Brain (organoid and tissue), 16 donors: ENCODE measurements at places on chromosomes 3 and 15. TPM values are rescaled to one million over a fixed set of nuclear protein-coding genes. Genes with fewer than 3 reads are reported as not detected.

- DNase-seq, result no peak
Observed at GRCh38 chr3:8824238-8824637, 54.8 kb upstream of the OXTR start.

DNA sequence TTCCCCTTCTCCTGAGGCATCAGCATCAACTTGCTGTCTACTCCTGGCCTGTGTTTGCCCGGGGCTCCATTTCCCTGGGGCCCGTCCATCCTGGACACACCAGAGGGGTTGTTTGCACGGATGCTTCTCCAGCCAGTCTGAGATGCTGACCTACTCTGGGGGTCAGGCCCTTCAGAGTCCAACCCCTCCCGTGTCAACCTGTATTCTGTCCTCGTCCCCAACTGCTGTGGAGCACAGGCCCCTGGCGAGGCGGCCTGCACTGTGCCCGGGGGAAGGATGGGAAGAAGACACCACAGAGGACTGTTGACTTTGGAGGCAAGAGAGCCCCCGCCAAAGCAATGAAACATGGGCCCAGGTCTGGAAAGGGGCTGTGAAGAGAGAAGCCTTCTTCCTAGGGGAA lies 25.8 kb downstream of the ALS2CL start:
- no peak for DNase-seq

- DNase-seq, result no peak
Observed at GRCh38 chr15:43277901-43278300, 11.2 kb upstream of the TGM5 start.

DNA sequence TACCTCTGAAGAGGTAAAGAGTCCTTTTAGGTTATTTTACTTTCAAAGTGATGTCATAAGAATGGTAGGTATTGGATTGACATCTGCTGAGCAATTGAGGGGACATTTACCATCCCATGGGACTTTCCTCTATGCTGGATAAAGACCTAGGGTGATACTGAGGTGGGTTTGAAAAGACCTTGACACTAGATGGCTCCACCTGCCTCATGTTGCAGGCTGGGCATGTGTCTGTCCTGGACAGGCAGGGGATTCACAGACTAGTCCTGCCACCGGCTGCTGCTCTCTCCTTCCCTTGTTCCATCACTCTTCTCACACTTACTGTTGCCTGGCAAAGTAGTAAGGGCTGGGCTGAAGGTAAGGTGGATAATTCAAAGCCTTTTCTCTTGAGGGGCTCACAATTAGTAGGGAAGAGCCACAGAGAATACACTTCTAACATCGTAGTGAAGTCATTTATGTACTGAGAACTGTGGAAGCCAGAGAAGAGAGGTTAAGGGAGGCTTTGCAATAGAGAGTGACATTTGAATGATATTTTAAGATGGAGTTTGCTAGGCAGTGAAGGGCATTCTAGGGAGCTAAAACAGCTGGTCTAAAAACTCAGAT lies 27.7 kb downstream of the TRAK1 start:
- DNase-seq, result peak; percentile 34

DNA sequence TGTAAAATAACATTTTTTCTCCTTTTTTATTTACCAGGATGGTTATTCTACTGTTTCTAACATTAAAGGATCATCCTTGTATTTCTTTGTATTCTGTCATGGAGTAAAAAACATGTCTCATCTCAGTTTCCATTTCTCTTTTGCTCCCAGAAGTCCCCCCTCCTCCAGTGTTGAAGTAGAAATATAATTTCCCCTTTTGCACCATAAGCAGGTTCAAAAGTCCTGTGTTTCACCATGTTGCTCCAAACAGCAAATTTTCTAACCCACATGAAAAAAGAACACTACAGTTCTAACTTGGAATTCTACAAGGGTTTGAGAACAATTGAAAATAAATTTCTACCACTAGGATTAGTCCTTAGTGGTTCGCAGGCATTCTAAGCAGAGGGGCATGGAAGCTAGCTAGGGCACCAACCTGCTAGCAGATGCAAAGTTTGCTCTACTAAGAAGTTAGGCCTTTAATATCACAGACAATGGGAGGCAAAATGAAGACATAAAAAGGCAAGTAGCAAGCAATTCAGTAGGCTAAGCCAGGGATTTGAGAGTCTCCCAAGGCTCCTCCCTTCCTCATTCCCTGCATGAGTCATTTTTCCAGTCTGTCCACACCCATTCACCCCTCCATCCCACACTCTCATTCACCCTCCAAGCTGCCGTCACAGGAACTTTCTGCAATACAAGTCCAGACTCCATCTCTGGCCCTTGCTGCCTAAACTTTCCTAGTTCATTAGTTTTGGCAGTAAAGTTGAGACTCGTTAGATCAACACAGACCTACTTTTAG lies 2.3 kb upstream of the MBNL1 start:
- DNase-seq, result no peak

DNA sequence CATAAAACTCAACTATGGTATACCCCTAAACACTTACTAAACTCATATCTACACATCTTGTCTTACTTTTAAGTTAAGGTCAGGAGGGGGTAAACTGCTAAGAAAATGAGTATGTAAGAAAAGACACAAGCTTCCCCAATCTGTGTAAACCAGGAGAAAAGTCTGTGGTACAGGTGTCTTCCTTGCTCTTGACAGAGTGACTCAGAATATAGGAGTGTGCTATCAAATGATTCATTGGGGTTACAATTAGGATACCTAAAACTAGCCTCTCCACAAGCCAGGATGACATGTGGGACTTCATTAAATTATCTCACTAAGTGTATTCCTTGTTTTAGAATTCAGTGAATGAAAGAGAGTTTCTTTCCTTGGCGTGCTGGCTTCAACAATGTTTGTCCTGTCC lies 274.8 kb downstream of the BBX start:
- no peak for DNase-seq

- DNase-seq, result no peak
Observed at GRCh38 chr15:39602143-39602542, 21.3 kb downstream of the THBS1 start.

DNA sequence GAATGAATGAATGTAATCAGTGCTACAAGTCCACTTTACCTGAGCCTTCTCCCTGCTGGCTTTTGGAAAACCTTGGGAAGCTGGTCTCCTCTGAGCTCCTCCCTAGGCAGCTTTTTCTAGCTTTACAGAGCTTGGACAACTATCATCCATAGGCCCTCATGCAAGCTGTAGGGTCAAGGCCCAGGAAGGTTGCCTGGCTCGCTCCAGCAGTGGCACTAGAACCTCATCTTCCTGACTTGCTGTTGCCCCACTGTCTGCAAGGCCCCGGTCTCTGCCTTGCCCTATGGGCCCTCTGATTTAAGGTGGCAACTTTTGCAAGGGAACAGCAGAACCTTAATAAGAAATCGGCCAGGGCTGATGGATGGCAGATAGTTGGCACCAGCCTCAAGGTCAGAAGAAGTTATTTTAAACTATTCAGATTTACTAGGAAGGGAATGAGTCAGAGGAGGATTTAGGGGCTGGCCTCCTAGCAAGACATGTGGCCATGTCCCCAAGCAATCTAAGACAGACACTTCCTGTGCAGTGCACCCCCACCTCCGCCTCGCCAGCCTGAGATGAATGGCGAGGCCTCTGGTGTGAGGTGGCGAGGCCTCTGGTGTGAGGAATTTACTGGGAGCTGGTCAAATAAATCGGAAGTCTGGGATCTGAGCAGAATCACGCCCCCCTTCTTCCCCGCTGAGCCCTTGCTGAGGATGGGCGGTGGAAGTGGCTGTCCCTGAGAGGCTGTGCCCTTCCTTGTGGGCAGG lies 180.8 kb downstream of the MEGF11 start:
- no peak for DNase-seq

GRCh38 chr3:140258222-140258724 lies 323.3 kb downstream of the CLSTN2 start:
- no peak for DNase-seq

DNA sequence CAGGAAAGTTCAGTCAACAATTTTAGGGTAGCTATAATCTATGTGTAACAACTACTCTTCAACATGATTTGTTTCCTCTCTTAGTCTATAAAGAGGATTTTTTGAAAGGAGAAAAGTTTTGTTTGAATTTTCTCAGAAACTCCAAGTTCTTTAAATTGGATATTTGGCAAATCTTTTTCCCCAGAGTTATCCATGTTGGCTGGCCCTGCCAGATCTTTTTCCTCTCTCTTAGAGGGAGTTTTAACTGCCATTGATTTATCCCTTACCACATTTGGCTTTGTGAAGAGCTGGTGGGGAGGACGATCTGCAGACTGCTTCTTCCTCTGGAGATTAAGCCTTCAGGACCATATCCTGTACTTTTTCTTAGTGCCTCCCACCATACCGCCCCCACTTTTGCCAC lies 64.9 kb upstream of the ROPN1 start:
- no peak for DNase-seq

GRCh38 chr3:191963182-191963581 lies 502.2 kb downstream of the PYDC2 start:
- DNase-seq, result peak; percentile 33

- no peak for DNase-seq
Observed at GRCh38 chr15:40251486-40252140, 12.8 kb downstream of the PAK6 start.

GRCh38 chr15:59166166-59166565 lies 40.5 kb upstream of the LDHAL6B start:
- no peak for DNase-seq

DNA sequence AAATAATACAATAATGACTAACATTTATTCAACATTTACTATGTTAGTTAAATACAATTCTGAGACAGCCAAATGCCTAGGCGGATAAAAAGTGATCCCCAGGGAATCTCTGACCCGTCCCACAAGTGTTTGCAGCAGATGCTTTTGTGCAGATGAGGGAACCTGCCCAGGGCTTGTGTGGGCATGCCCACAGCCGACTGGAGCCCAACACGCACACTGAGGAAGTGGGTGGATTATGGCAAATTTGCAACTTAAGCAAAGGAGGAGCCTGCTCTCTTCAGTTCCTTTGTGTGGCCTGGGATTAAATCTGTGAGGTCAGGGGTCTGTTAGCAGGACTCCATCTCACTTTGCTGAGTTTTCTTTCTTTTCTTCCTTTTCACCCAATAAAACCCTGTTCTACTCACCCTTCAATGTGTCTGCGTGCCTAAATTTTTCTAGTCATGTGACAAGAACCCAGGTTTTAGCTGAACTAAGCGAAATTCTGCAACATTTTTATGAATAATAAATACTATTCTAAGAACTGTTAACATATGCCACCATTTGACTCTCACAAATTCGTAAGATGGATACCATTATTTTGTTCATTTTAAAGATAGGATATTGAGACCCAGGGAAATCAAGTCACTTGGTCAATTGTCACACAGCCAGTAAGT lies 13.9 kb upstream of the RTP1 start:
- DNase-seq, result no peak

GRCh38 chr3:48945891-48946549 lies 27.4 kb downstream of the ARIH2 start:
- no peak for DNase-seq

DNA sequence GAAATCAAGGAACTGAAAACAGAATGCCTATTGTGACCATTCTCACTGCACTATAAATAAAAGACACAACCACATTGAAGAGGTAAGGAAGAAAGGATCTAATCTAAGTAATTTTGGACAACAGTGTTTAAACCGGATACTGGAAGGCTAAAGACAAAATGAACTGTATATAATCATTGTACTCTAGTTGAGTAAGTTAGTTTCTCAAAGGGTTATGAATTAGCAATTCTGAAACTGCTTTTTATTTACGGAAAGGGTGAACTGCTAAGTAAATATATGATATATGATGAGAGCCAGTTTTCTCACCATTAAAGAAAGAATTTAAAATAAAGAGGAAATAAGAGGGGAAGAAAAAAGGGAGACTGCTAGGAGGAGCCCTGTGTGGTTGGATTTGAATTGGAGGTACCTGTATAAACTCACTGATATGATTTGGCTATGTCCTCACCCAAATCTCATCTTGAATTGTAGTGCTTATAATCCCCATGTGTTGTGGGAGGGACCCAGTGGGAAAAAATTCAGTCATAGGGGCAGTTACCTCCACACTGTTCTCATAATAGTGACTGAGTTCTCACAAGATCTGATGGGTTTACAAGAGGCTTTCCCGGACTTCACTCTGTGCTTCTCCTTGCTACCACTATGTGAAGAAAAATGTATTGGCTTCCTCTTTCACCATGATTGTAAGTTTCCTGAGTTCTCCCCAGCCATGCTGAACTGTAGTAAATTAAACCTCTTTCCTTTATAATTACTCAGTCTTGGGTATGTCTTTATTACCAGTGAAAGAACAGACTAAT lies 607.7 kb downstream of the PYDC2 start:
- no peak for DNase-seq

GRCh38 chr15:66638377-66638776 lies 63.7 kb upstream of the SMAD6 start:
- DNase-seq, result no peak

DNA sequence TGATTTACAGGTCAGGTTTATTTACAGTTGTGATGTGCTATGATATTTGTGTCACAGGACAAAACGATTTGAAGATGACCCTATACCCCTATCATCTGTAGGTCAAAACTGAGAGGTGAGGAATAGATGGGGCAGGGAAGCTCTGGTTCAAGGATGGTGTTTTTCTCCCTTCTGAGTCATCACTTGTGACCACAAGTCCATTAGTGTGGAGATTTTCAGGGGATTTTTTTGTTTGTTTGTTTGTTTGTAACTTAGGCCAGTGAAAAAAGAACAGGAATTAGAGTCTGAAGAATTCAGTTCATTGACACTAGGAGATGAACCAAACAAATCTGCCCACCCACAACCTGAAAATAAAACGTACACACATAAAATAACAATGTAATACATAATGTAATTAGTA lies 62.7 kb upstream of the FAM98B start:
- DNase-seq, result no peak

DNA sequence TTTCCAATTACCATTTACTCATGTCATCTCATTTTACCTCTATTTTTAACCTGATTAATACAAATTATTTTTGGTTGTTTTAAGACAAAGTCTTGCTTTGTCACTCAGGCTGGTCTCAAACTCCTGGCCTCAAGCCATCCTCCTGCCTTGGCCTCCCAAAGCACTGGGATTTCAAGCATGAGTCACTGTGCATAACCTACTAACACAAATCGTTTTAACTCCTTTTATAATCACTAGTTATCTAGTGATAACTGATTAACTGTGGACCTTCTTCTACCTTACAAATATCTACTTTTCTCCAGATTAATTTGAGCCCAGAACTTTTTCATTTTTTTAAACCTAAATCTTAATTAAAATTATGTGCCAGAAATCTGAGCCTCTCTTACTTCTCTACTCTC lies 4.6 kb downstream of the ATP13A3 start:
- DNase-seq, result no peak

DNA sequence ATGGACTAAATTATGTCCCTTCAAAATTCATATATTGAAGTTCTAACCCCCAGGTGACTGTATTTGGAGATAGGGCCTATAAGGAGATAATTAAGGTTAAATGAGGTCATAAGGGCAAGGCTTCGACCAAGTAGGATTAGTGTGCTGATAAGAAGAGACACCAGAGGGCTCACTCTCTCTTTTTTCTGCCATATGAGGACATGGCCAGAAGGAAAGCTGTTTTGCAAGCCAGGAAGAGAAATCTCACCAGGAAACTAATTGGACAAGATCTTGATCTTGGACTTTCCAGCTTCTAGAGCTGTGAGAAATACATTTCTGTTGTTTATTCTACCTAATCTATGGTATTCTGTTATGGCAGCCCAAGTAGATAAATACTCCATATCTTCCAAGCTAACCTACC lies 503.6 kb upstream of the NAALADL2 start:
- no peak for DNase-seq

- no peak for DNase-seq
Observed at GRCh38 chr3:124781476-124782376, 51.5 kb downstream of the UMPS start.

Gene FES
- polyA plus RNA-seq, result 4.1 TPM

Gene SLC7A14
- polyA plus RNA-seq, result 5.9 TPM

Gene CHRD
- 3.9 TPM for polyA plus RNA-seq

Gene XYLB
- polyA plus RNA-seq, result 2.3 TPM

Gene ARGFX
- not detected for polyA plus RNA-seq

Gene APH1B
- polyA plus RNA-seq, result 12.2 TPM

Gene CCR8
- not detected for polyA plus RNA-seq

Gene BUB1B
- 22.6 TPM for polyA plus RNA-seq
